ENCODE measurements at places on chromosomes 2 and 18.

- DNase-seq, result no peak
Observed at GRCh38 chr2:232473467-232473890, 14.2 kb downstream of the ECEL1 start.

GRCh38 chr2:200677721-200678532, 92.1 kb downstream of the AOX1 start:
- DNase-seq, result no peak

- DNase-seq, result no peak
Observed at GRCh38 chr2:10561288-10562035, 113.3 kb upstream of the ODC1 start.

DNA sequence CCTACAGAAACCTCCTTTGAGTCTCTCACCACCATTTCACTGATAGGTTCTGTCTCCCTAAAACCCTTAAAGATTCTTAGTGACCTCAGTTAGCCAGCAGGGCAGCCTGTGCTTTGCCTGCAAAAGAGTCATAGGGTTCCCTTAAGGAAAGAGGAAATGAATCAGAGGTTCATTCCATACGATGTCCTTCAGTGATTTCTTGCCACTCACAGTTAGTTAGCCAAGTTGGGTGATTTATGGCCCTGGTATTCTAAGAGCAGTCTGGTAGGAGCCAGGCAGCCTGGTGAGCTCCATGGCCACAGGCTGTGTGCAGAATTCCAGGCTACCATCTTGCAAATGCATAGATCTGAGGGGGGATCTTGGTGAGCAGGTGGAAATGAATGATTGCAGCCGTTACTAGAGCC, 18.7 kb upstream of the CCBE1 start:
- DNase-seq, result no peak

DNA sequence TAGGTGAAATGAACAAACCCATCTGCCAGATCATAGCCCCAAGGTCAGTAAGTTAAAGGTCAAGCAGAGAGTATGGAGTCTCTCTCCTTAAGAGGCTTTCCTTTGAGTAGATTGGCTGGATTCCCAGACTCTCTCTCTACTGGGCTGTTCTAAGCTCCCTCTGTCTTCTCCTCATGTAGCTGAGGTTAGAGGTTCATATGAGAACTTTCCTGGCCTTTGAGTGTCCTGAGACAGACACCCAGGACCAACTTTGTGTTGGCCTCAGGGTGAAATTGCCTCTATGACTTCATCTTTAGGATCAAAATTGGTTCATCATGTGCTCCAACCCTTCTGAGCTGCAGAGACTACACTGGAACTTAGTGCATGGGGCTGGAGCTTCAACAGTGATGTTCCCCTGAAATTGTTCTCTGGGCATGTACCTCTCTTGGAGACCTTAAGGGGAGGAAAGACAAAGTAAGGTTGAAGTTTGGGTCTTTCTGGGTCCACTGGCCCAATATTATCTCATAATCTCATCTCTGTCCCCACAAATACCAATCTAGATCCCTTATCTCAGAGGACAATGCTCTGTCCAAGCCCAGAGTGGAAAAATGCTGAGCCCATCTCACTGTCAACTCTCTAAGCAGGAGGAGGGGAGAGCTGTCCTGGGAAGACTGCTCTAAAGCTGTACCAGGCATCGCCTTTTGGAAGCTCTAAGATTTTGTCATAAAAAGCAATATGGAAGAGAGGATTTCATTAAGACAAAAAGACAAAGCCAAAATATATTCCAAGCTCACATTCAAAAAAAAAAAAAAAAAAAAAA, 177.3 kb upstream of the ARL4C start:
- DNase-seq, result no peak

- no peak for DNase-seq
Observed at GRCh38 chr18:427005-427404, 73.5 kb downstream of the COLEC12 start.

GRCh38 chr2:45849491-45850283, 198.2 kb downstream of the PRKCE start:
- no peak for DNase-seq

GRCh38 chr2:241182531-241183133, 5.8 kb upstream of the ANO7 start:
- DNase-seq, result no peak

- DNase-seq, result no peak
Observed at GRCh38 chr18:34592961-34593382, 117.1 kb upstream of the DTNA start.

DNA sequence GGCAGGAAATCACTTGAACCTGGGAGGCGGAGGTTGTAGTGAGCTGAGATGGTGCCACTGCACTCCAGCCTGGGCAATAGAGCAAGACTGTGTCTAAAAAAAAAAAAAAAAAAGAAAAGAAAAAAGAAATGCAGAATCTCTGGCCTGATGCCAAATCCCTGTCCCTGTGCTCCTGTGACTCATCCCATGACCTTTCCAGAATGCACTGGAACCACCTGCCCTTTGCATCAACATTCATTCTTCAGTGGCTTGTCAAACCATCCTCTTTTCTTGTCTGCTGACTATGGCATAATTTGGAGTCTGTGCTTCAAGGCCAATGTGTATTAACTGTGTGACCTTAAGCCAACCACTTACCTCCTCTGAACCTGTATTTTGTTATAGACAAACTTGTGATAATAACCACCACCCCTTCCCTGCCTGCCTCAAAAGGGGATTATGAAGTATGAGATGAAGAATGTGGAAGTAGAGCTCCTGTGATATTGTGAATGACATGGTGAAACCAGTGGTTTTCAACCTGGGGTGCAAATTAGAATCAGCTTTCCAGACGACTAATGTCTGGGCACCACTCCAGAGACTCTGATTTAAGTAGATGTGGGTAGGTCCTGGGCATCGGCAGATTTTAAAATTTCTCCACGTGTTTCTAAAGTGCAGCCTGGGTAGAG, 189.3 kb downstream of the CLIP4 start:
- DNase-seq, result no peak

GRCh38 chr18:42341423-42341822, 386.4 kb downstream of the PIK3C3 start:
- DNase-seq, result no peak

DNA sequence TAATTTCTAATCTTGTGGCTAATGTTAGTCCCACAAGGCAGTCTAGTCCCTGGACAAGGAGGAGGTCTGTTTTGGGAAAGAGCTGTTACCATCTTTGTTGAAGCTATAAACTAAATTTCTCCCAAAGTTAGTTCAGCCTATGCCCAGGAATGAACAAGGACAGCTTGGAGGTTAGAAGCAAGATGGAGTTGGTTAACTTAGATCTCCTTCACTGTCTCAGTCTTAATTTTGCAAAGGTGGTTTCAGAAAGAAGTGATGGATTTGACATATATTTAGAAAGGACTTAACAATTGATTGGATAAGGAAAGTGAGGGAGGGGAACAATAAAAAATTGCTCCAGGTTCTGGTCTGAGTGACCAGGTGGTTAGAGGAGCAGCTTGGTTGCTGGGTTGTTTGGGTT, 14.6 kb upstream of the SCYGR1 start:
- no peak for DNase-seq

DNA sequence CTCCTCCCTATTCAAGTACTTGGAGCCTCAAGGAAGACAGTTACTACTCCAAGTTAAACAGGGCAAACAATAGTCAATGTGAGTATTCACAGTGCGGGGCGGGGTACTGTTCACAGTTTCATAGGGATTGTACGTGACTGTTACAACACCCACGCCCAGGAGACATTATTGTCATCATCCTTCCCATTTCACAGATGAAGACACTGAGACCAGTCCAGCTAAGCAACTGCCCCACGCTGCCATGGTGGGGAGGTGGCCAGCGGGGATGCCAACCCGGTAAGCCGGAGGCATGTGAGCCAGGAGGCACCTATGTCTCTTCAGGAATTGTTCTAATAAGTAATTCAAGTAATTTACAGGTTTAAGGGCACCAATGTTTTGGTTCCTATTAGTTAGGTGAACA, 982 bp downstream of the HJURP start:
- DNase-seq, result no peak

- no peak for DNase-seq
Observed at GRCh38 chr2:178496049-178496448, 15.8 kb downstream of the PLEKHA3 start.

GRCh38 chr18:57466745-57467409, 31.7 kb downstream of the ONECUT2 start:
- DNase-seq, result no peak
